ENCODE measurements at places on chromosomes 6 and 20. TPM values are rescaled to one million over a fixed set of nuclear protein-coding genes. Genes with fewer than 3 reads are reported as not detected.

DNA sequence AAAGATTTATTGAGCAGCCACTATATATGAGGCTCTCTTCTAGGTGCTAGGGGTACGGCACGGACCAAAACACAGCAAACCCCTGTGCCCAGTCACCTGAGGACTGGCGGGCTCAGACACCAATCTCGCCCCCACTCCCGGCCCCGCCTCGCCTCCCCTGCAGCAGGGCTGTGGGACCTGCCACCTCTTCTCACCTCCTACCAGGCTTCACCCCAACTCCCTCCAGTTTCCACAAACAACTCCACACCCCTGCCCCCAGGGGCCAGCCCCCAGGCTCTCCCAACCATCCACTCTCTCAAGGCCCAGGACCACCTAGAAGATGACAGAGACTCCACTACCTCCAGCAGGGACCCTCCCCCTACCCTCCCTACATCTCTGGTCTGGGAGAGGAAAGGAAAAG lies 6.5 kb downstream of the TFEB start:
- H3K27ac ChIP-seq: no peak overlapping the region
- H3K4me3 ChIP-seq: no peak overlapping the region
- no peaks in the 10 kb centered on the region for H3K36me3 ChIP-seq
- no peaks in the 10 kb centered on the region for H3K27me3 ChIP-seq
- DNase-seq: no peak
- peaks cover 29% of the 10 kb centered on the region for H3K4me1 ChIP-seq

DNA sequence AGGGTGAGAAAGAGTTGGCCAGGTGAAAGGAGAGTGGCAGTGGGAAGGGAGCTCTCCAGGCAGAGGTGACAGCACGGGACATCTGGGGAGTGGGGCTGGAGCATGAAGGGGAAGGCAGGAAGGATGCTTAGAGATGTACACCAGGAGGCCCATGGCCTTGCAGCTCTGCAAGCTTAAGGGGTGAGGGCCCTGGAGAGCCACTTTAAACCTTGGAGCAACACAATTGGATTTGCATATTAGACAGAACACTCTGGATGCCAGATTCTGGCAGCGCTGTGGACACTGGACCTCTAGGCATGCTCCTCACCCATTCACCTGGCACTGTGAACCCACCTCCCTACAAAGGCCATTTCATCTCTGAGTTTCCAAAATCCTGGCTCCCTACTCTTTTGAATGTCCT lies 3.7 kb upstream of the CD40 start:
- H3K36me3 ChIP-seq: no peaks in the 10 kb centered on the region
- no peak for DNase-seq
- H3K4me1 ChIP-seq: peaks cover 7% of the 10 kb centered on the region
- no peak overlapping the region for H3K27ac ChIP-seq

- no peaks in the 10 kb centered on the region for H3K36me3 ChIP-seq
- no peak overlapping the region for H3K4me3 ChIP-seq
- no peak overlapping the region for H3K27ac ChIP-seq
- peaks cover 8% of the 10 kb centered on the region for H3K4me1 ChIP-seq
- DNase-seq: no peak
Observed at GRCh38 chr20:61757678-61758563, 307.8 kb downstream of the TAF4 start.

RFX6 gene
- total RNA-seq: not detected

CEP85L gene
- total RNA-seq: 10.4 TPM

LAMA2 gene
- total RNA-seq: 14.2 TPM

Measured in osteocyte (in vitro differentiated cells).